Fibroblast of pulmonary artery (primary cell): ENCODE measurements at places on chromosomes 12 and 14.

- no peak for DNase-seq
Observed at GRCh38 chr12:49972641-49973360, at the start of gene AQP6. AQP6 (plus strand) TSS chr12:49972947; CDS start chr12:49973174, 227 bp downstream.

DNA sequence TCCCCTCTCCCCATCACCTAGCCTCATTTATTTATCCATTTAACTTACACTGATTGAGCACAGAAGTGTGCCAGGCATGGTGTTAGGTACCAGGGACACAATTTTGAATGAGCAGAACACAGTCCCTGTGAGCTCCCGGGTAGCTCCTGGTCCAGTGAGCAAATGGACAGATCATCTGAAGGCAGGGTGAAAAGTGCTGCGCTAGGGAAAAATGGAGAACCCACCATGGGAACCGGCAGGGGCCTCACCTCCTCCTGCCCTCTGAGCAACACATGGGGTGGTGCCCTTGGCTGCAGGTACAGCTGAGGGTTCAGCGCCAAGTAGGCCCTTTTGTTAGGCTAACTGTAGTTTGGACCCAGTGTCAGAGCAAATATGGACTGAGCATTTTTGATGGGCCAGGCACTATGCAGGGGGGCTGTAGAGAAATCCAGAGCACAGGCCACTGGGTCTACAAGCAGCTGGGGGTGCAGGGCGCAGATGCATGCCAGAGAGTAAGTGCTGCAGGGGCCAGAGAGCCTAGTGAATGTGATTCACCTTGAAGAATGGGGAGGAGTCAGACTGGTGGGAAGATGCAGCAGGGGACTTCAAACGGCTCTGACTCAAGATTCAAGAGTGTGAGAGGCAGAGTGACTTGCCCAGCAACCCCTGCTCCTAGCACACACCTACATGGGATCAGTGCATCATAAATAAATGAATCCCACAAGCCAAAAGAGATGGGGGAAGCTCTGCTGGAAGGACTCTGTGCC, 28.2 kb downstream of the LTBP2 start:
- DNase-seq, result peak; percentile 52

DNA sequence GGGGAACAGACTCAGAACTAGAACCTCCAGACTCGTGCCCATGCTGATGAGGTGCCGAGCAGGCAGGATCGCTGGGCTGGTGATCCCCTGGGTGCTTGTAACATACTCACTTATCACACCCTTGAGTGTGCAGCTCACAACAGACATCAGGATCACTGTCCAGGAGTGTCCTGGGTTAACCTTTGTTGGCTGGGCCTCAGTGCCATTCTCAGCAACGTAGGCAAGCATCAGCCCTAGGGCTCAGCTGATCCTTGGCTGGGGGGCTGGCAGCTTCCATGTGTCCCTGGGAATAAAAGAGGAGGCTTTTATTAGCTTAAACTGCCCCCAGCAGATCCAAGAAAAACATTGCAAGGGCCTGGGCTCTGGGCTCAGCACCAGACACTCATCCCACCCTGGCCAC, 1.6 kb downstream of the TMEM229B start:
- no peak for DNase-seq

- peak; percentile 39 for DNase-seq
Observed at GRCh38 chr12:62731055-62731820, 203.7 kb downstream of the PPM1H start.

- peak; percentile 3 for DNase-seq
Observed at GRCh38 chr14:36773558-36773957, 111.9 kb downstream of the PAX9 start.

- DNase-seq, result no peak
Observed at GRCh38 chr14:91082282-91082681, 21.8 kb upstream of the RPS6KA5 start.

DNA sequence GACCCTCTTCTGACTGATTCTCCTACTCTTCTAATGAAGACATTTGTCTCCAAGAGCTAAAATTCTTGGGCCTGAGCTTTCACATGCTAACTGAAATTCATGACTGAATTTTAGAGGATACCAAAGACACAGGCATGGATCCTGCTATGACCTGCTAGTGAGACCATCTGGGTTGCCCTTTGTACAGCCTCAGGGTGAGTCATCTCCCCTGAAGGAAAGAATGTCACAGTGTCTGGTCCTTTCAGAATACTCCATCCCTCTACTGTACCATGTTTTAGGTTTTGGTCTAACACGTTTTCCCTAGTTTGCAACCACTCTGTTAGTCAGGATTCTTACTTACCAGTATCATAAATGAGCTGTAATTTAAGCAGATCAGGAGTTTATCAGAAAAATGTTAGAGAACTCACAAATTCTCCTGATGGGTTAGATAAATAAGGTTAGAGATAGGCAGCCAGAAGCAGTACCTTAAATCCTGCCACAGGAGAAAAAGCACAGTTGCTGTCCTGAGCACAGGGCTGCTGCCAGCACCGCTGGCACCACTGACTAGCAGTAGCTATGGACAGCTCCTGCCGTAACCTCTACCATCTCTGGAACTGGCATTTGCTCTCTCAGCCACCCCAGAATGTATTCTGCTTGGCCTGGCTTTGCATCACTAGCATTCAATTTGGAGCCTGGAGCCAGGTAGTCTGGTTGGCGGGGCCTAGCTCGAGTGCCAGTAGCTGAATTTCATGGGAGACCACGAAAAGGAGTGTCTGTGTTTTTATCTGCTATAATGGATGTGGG, 127.6 kb downstream of the ANO6 start:
- DNase-seq, result peak; percentile 30

GRCh38 chr12:51759175-51759574, 89.3 kb downstream of the FIGNL2 start:
- peak; percentile 16 for DNase-seq

- peak; percentile 70 for DNase-seq
Observed at GRCh38 chr12:77847060-77847541, 16.4 kb downstream of the NAV3 start.

DNA sequence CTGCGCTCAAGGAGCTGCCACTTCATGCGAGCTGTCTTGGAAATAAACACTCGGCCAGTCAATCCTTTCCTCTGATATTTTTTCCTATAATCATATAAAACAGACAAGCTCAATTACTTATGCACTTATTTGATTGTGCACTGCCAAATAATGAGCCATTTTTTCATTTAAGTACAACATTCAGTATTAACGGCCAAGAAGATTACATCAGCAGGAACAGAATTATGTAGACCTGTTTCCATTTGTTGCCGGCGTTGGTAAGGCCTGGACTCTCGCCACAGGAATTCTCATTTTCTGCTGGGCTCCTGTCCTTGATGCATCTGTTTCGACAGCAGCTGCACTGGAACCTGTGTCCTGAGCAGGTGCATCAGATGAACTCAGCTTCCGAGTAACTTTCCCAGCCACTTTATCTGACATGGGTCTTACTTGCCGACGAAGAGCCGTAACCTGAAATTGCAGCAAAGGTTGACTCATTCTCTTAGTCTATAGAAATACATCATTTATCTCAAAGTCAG, 110.2 kb downstream of the KIF21A start:
- DNase-seq, result no peak

GRCh38 chr14:71942904-71943694, 10.9 kb downstream of the RGS6 start:
- no peak for DNase-seq

DNA sequence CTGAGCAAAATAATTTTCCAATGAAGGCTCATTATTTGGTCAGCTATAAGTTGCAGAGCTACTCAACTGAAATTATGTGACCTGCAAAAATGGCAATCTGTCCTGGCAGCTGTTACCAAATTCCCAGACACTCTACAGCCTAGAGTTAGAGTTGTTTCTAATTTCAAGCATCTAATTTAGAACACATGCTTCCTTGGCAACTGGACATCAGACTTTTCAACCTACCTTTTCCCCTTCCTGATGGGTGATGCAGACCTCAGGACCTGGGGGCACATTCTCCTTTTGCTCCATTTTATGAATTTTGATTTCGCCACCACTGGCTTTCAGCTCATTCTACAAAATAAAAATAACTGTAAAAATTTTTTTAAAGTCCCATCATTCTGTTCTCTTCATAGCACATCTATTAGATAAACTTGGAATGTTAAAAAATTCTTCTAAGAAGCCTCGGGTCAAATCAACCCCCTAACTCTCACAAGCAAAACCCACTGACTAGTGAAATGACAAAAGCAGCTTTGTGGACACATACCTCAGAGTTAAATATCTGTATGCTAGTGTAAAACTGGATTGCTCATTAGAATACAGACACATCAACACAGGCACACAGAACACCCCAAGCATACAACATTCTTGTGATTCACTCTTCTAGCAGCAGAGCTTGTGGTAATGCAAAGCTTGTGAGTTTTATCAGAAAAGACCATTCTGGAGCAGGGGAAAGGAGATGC, 33.5 kb upstream of the CERS5 start:
- peak; percentile 59 for DNase-seq

DNA sequence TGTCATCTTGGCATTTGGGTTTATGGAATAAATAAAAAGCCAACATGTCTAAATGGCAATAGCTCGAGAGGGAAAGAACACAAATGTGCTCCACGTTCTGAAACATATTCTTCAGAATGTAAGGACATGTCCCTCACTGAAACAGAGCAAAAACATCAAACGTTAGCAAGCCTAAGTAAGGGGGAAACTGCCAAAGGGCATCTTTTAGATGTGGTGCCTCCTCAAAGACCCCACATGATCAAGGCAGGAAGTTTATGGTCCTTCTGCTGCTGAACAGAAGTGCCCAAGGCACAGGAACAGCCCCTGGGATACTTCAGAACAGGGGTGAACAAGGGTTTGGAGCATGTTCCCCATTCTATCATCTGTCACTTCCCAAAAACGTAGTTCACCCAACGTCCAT, 227.0 kb downstream of the ANO2 start:
- DNase-seq, result no peak

- no peak for DNase-seq
Observed at GRCh38 chr12:28770322-28770721, 378.8 kb upstream of the FAR2 start.

DNA sequence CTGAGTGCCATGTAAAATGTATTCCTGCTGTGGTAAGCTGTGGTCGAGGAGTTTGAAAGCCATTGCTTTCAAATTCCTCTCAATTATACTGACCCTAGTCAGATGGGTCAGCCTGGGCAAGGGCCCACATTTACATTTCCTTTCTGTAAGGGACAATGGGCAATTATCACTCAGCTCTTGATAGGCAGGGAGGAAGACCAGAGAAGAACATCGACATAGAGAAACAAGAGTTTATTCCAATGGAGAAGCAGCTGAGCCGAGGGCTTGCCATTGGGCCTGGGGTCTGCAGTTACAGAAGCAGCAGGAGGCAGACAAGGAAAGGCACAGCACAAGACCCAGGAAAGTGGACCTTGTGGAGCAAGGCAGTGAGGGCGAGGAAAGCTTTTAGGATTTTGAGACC, 9.7 kb downstream of the NRIP2 start:
- no peak for DNase-seq

- DNase-seq, result no peak
Observed at GRCh38 chr12:9866860-9867269, 2.3 kb downstream of the CLEC2B start.

- no peak for DNase-seq
Observed at GRCh38 chr12:64566831-64567517, 43.3 kb upstream of the RASSF3 start.

GRCh38 chr14:35879654-35880249, 53.6 kb downstream of the BRMS1L start:
- DNase-seq, result peak; percentile 44

- peak; percentile 78 for DNase-seq
Observed at GRCh38 chr14:35687335-35687939, 121.7 kb downstream of the RALGAPA1 start.

DNA sequence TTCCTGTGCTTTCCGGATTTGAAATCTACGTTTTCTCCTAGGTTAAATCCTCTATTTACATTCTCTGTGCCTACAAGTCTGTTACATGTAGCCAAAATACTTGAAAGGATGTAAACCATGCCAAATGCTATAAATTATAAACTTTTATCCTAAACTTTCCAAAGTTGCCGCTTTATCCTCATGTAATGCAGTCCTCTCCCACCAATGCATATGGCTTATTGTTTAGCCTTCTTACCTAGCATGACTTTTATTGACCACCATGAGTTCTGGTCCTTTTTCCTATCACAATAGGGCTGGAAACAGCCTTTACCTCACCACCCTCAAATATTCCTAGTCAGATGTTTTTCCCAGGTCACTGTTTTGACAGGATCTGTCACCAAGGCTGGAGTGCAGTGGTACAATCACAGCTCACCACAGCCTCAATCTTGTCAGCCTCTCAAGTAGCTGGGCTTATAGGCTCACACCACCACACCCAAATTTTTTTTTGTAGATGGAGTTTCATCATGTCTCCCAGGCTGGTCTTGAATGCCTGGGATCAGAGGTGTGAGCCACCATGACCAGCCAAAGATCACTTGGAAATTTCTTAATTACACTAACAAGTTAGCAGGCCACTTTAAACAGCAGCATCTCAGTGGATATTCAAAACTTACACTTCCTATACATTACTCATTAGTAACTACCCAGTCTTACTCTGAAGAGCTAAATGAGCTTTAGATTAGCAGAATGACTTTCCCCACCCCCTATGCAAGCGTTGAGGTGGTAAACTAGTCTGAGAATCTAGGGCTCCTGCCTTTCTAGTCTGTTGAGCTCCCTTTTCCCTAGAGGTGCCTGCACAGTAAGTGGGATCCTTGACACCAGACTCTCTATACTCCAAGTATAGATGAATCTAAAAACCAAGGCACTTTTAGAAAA, 4.1 kb downstream of the TUBA1B start:
- DNase-seq, result no peak

DNA sequence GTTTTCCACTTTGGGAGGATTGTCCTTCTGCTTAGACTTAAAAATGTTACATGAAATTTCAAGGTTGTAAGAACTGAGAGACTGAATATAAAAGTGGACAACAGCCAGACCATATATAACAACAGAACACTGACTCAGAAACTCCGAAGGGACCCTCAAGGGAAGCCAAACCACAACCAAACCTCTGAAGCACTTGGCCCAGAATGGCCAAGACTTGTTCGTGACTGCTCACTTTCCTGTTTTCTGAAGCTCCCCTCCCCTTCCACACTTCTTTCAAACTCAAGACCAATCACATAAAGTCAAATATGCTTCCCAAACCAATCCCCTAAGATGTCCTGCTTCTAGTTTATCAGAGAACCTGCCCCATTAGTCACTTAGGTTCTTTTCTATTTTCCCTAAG, 13.7 kb downstream of the OR6J1 start:
- peak; percentile 86 for DNase-seq

DNA sequence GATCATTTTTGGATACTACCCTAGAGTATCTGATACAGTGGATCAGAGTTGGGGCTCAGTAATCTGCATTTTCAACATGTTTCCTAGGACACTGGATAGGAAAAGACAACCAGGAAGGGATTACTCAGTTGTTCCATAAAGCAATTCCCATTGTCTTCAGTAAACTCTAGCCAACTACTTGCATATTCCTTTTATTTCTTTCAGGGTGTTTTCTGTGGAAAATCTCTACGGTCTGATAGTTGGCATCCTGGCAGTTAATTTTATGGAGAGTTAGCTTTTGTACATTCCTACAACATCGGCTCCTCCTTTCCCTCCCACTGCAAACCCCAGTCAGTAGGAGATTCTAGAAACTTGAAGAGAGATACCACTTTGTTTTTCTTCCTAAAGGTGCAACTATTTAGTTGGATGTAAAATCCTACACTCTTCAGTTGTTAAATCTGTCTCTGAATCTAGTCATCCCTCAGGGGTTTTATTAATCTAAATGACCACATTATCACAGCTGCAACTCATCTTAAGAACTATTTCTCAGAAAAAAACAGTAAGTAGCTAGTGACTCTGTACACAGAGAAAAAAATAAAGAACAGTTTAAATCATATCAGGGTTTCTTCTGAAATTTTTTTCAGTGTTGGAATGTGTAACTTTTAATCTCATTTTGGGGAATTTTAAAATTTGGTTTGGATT, 103.9 kb downstream of the PDE3A start:
- DNase-seq, result peak; percentile 59
